ENCODE measurements at places on chromosomes 7 and 10. TPM values are rescaled to one million over a fixed set of nuclear protein-coding genes. Genes with fewer than 3 reads are reported as not detected.

DNA sequence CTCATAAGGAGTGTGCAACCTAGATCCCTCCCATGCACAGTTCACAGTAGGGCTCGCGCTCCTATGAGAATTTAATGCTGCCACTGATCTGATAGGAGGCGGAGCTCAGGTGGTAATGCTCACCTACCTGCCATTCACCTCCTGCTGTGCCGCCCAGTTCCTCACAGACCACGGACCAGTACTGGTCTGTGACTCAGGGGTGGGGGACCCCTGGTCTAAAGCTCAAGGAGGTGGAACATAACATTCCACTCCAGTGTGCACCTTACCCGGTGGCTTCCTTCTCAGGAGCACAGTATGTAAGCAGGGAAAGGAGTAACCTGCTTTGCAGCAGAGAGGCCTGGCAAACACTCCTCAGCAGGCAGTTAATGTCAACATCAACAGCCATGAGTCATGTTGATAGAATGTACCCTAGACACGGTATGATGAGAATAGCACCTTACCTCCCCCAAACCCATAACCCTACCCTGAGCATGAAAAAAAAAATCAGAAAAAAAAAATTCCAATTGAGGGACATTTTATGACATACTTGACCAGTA lies 273.5 kb downstream of the FGFR2 start:
- no peak for DNase-seq

The AKAP9 gene
- total RNA-seq = 12.9 TPM

- DNase-seq = no peak
Measured at GRCh38 chr10:69464801-69465401, 13.6 kb downstream of the TSPAN15 start.

- no peak for DNase-seq
Measured at GRCh38 chr10:113151190-113151666, 201.2 kb downstream of the TCF7L2 start.

GRCh38 chr10:97713339-97713825 lies at the start of gene MARVELD1:
Gene MARVELD1, plus strand, starts transcription at chr10:97713730. Its CDS starts 147 bp downstream, at chr10:97713877.
- peak; percentile 87 for DNase-seq

GRCh38 chr7:159030490-159031134 lies 114.1 kb downstream of the VIPR2 start:
- peak; percentile 53 for DNase-seq

DNA sequence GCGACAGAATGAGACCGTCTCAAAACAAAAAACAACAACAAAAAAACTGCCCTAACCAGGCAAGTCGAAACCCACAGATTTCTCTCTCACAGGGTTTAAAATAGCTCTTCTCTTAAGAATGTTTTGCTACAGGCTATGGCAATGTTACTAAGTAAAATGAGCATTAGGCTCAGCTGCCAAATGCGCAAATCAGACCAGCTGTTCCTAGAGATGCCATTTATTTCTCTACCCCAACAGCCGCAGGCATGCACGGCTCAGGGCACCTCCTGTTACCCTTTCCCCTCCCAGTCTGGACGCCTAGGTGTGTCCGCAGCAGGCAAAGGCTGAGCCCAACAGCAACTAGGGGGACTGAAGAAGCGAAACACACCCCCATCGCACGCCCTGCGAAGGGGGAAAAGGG lies 168.3 kb upstream of the MBL2 start:
- no peak for DNase-seq

The MUC3A gene
- not detected for total RNA-seq

- DNase-seq = no peak
Measured at GRCh38 chr7:79612903-79613302, 159.4 kb upstream of the MAGI2 start.

DNA sequence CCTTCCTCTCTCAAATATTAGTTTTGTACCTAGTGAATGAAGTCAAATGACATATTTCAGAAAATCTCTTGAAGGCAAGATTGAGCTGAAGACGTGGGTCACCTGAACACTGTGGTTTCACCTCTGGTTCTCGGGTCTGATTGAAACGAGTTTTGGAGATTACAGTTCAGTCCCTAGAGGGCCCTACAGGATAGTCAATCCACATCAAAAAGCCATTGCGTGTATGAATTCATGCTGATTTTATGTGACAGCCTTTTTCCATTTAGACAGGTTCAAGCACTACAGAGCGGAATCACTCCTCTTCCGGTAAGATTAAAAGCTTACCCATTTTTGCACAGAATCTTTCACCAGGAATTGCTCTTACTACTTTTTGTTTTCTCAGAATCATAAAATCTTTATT lies 62.2 kb downstream of the VIM start:
- no peak for DNase-seq

- DNase-seq = no peak
Measured at GRCh38 chr7:101945034-101945758, 127.8 kb downstream of the CUX1 start.

The ARHGEF35 gene
- total RNA-seq = 0.76 TPM

GRCh38 chr7:97439637-97440214 lies 292.2 kb upstream of the TAC1 start:
- no peak for DNase-seq

DNA sequence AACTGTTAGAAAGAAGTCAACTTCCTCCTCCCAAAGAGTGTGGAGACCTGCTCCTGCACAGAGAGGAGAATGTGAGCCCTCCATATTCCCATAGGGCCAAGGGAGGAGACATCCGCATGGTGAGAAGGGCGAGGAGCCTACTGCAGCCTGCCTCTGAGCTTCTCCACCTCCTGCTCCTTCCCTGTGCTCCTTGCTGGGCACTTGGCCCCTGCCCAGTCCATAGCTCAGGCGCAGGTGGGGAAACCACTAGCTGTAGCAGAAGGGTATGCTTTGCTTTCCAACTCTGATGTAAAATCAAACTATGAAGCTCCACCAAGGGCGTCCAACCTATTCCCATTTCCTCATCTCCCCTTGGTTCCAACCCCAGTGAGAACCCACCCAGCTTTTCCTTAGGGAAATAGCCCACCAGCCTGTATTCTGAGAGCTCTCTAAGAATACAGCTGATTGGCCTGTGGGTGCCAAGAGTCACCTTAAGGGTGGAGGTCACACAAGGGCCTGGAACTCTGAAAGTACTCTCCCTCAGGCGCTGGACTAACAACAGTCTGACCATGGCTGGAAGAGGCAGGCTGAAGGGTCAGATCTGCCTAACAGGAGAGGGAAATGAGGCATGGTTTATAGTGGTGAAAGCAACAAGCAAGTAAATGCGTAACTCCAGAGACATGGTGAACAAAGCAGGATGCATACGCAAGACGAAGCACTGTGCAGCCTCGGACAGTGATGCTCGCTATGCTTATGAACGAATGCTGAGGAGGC lies 13.9 kb downstream of the ZNF488 start:
- no peak for DNase-seq

The TEX47 gene
- not detected for total RNA-seq

The ZNF239 gene
- total RNA-seq = 9.2 TPM

The ANLN gene
- 108 TPM for total RNA-seq

- DNase-seq = no peak
Measured at GRCh38 chr10:60312818-60313588, 76.7 kb downstream of the ANK3 start.

The WDR86 gene
- total RNA-seq = not detected

The OR2A5 gene
- total RNA-seq = not detected

The SPDYE1 gene
- not detected for total RNA-seq

GRCh38 chr7:40899636-40900507 lies 765.1 kb downstream of the SUGCT start:
- DNase-seq = peak; percentile 68

Measured in MG63 (cell line).